ENCODE measurements at places on chromosomes 1 and 21. TPM values are rescaled to one million over a fixed set of nuclear protein-coding genes. Genes with fewer than 3 reads are reported as not detected.

Gene MAP1LC3C
- 4.4 TPM for total RNA-seq

Gene S100A7A
- total RNA-seq = 0.79 TPM

Gene PLD5
- total RNA-seq = 1.1 TPM

Gene UBR4
- total RNA-seq = 200 TPM

Gene WDR64
- not detected for total RNA-seq

Gene MPL
- 1.1 TPM for total RNA-seq

Gene ANGPTL3
- not detected for total RNA-seq

Gene CXADR
- total RNA-seq = 10.6 TPM

Gene MAGOH
- 30.3 TPM for total RNA-seq

Gene COL9A2
- total RNA-seq = 1.6 TPM

Gene ANKRD65
- total RNA-seq = 11.6 TPM

Gene FCRL2
- total RNA-seq = not detected

Gene FLG2
- total RNA-seq = not detected

Gene LENEP
- total RNA-seq = not detected

Gene STPG1
- 7.6 TPM for total RNA-seq

Gene SPRR2G
- total RNA-seq = not detected

Gene MROH7
- total RNA-seq = 25.2 TPM

Gene RNPEP
- total RNA-seq = 33.6 TPM

Gene GCLM
- total RNA-seq = 7.4 TPM

Gene ZFP69
- total RNA-seq = 4.1 TPM

Gene CD1B
- total RNA-seq = not detected

Gene CSDE1
- total RNA-seq = 1,932 TPM

Gene CATSPERE
- total RNA-seq = 2.3 TPM

Gene ESPN
- 0.92 TPM for total RNA-seq

Gene MTX1
- total RNA-seq = 35.3 TPM

Gene OR2T29
- not detected for total RNA-seq

Gene FMN2
- total RNA-seq = 8.6 TPM

Gene GALE
- total RNA-seq = 7.4 TPM

Gene SLC6A9
- 9.5 TPM for total RNA-seq

Gene OR2L13
- total RNA-seq = not detected

Gene MTARC1
- 3.7 TPM for total RNA-seq
